ENCODE measurements at places on chromosomes 11 and 22. TPM values are rescaled to one million over a fixed set of nuclear protein-coding genes. Genes with fewer than 3 reads are reported as not detected.

DNA sequence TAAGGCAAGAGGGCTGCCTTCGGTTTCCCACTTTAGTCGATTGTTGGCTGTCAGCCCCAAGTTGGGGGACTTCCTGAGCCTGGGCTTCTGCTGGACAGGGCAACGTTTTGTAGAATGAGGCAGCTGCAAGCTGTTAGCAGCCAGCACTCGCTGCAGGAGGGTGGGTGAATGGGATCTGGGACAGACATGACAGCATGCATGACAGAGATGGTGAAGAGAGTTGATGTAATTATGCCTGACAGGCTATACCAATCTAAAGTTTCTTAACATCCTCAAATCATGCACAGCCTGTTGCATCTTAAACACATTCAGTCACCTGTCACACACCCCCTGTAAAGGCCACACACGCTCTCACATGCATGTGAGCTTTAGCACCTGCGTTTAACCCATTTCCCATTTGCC is 49.2 kb downstream of the CWC15 start:
- peaks cover 16% of the 10 kb centered on the region for H3K36me3 ChIP-seq
- no peak overlapping the region for H3K4me3 ChIP-seq
- H3K4me1 ChIP-seq = peaks cover 24% of the 10 kb centered on the region

GRCh38 chr11:9664276-9665171 is 647 bp downstream of the SWAP70 start:
- peak overlapping the region; percentile 84 for H3K4me3 ChIP-seq
- H3K27me3 ChIP-seq = peaks cover 26% of the 10 kb centered on the region
- peaks cover 19% of the 10 kb centered on the region for H3K4me1 ChIP-seq

DNA sequence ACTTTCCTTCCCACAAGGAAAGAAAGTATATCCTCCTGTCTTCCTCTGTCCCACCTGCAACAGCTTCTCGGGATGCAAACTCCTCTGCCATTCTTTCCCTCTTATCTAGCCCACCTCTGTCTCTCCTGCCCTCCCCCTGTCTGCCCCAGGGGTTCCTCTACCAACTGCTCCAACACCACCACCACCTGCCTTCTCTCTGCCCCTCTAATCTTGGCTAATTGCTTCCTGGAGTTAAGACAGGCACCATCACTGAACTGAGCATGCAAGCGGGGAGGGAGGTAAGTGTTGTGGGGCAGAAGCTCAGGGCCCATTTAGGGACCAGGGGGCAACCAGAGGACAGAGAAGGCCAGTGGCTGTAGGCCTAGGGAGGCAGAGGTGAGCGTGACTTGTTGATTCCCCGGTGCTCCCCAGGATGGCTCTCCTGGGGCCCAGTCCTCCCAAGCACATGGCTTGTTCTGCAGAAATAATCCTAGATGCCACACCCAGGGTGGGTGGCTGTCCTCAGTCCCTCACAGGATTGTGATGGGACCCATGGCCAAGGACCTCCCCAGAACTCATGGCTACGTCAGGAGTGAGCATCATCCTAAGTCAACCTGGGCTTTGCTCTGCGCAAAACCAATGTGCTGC is 111.1 kb downstream of the TP53I11 start:
- no peaks in the 10 kb centered on the region for H3K4me1 ChIP-seq
- H3K27ac ChIP-seq = no peak overlapping the region
- H3K36me3 ChIP-seq = no peaks in the 10 kb centered on the region
- no peak for DNase-seq

DNA sequence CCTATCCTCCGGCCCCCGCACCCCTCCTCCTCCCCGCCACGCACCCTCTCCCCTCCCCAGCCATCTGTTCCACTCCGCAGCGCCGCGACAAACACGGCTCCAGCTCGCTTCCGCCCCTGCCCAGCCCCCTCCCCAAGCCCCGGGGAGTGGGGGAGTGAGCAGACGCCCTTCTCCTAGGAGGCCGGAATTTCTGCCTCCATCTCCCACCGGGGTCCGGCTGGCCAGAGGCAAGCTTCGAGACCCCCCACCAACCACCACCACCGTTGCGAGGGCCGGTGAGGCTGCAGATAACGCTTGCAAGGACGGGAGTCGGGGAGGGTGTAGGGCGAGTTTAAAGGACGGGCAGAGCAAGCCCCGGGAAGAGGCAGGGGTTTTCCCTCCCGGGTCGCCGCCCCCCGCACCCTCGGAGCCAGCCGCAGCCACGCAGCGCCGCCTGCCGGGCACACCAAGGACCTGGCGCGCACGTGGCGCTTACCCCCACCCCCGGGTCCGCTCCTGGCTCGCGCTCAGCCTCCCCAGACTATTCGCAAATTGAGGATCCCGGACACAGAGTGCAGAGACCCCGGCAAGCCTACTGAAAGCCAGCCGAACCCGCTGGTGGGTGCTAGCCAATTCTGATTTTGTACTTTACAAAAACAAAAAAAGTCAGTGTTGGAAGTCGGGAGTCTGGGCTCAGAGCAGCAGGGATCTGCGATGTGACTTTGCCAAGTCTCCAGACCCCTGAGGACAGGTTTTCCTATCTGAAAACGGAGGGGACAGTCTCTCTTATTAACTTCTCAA is 22.6 kb downstream of the RTN4RL2 start:
- H3K4me3 ChIP-seq = no peak overlapping the region
- no peak overlapping the region for H3K27ac ChIP-seq
- H3K36me3 ChIP-seq = peaks cover 9% of the 10 kb centered on the region
- peak; percentile 53 for DNase-seq
- H3K27me3 ChIP-seq = peaks cover 30% of the 10 kb centered on the region

- H3K27ac ChIP-seq = no peak overlapping the region
- no peak for DNase-seq
- H3K27me3 ChIP-seq = peaks cover 78% of the 10 kb centered on the region
- H3K4me3 ChIP-seq = no peak overlapping the region
Observed at GRCh38 chr22:28917747-28918549, 34.6 kb downstream of the ZNRF3 start.

DNA sequence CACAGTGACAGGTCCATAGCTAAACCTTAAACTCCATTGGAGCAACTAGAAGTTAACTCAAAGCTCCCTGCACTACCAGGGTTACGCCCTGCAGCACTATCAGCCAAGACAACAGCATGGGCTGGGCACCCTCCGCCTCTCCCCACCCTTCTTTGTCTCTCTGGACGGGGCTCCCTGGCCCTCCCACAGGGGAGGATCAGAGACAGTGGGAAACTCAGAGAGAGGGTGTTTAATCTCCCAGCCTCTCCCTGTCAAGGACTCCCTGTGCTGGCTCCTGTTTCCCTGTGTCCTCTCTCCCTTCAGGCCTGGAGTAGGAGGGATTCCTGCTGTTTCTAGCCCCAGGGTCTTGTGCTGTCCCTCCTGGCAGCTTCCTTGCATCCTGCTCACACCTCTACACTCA is 56.9 kb upstream of the CSNK2A3 start:
- no peak overlapping the region for H3K27ac ChIP-seq
- no peaks in the 10 kb centered on the region for H3K36me3 ChIP-seq
- no peak for DNase-seq

DNA sequence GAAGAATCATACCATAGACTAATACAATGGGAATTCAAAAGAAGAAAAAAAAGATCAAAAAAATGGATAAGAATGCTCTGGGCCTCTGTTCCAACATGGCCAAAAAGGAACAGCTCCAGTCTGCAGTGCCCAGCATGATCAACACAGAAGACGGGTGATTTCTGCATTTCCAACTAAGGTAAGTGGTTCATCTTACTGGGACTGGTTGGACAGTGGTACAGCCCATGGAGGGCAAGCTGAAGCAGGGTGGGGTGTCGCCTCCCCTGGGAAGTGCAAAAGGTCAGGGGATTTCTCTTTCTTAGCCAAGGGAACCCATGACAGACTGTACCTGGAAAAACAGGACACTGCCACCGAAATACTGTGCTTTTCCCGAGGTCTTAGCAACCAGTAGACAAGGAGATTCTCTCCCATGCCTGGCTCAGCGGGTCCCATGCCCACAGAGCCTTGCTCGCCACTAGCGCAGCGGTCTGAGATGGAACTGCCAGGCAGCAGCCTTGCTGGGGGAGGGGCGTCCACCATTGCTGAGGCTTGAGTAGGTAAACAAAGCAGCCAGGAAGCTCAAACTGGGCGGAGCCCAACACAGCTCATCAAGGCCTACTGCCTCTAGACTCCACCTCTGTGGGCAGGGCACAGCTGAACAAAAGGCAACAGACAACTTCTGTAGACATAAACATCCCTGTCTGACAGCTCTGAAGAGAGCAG is 428.4 kb downstream of the MN1 start:
- H3K4me3 ChIP-seq = no peak overlapping the region
- no peaks in the 10 kb centered on the region for H3K36me3 ChIP-seq
- DNase-seq = no peak
- no peaks in the 10 kb centered on the region for H3K4me1 ChIP-seq
- no peak overlapping the region for H3K27ac ChIP-seq

GRCh38 chr22:44309137-44309536 is 3.6 kb downstream of the SHISAL1 start:
- no peaks in the 10 kb centered on the region for H3K36me3 ChIP-seq

DNA sequence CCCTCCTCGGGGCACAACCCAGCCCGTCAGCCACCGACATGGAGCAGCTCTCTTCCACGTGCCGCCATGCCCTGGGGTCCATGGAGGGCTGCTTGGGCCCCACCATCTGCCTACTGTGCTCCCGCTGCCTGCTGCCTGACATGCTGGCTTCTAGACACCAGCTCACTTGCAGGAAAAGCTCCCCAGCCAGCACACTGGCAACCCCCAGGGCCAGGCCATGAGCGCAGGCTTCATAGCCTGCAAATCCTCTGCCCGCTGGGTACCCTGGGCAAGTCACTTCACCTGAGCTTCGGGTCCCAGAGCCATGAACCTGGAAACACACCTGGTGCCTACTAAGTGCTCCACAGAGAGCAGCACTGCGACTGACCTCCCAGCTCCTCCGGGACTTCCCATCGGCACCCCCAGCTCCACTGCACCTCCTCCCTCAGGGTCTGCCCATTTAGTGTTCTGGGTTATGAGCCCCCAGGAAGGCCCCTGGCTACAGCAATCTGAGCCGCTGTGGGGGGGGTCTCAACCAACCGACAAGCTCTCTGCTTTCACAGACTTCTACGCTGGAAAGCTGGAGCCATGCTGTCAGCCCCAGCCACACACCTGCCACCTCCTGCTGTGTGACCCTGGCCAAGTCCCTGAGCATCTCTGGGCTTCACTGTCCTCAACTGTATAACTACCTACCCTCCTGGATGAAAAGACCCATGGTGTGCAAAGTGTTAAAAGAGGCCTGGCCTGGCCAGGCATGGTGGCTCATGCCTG is 139.2 kb downstream of the CRYBB2 start:
- H3K27ac ChIP-seq = no peak overlapping the region
- H3K4me1 ChIP-seq = no peaks in the 10 kb centered on the region
- DNase-seq = no peak
- H3K36me3 ChIP-seq = peaks cover 5% of the 10 kb centered on the region
- no peak overlapping the region for H3K4me3 ChIP-seq

DNA sequence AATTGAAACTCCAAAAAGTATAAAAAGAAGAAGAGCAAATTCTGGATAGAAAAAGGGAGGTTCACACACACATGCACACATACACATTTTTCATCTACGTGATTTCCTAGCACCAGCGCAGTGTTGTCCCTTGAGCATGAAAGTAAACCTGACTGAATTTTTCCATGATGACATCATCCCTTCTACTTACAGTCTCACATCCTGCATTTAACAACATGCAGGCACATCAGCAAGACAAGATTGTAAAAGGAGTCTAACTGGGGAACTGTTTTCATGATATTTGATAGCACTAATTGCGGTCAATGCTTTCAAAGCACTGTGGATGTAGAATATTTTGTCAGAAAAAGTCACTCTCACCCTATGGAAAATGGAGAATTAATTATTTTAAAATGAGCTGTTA is 36.6 kb downstream of the GAS2 start:
- H3K4me3 ChIP-seq = no peak overlapping the region
- no peaks in the 10 kb centered on the region for H3K4me1 ChIP-seq
- H3K36me3 ChIP-seq = no peaks in the 10 kb centered on the region
- DNase-seq = no peak
- H3K27ac ChIP-seq = no peak overlapping the region

- no peak for DNase-seq
- no peaks in the 10 kb centered on the region for H3K36me3 ChIP-seq
- H3K4me1 ChIP-seq = peaks cover 18% of the 10 kb centered on the region
- no peak overlapping the region for H3K4me3 ChIP-seq
Observed at GRCh38 chr22:42717197-42717928, 3.3 kb downstream of the A4GALT start.

GRCh38 chr11:19938866-19939265 is 221.4 kb downstream of the DBX1 start:
- peaks cover 13% of the 10 kb centered on the region for H3K27me3 ChIP-seq
- H3K36me3 ChIP-seq = no peaks in the 10 kb centered on the region
- H3K27ac ChIP-seq = no peak overlapping the region
- peaks cover 5% of the 10 kb centered on the region for H3K4me1 ChIP-seq
- DNase-seq = no peak

DNA sequence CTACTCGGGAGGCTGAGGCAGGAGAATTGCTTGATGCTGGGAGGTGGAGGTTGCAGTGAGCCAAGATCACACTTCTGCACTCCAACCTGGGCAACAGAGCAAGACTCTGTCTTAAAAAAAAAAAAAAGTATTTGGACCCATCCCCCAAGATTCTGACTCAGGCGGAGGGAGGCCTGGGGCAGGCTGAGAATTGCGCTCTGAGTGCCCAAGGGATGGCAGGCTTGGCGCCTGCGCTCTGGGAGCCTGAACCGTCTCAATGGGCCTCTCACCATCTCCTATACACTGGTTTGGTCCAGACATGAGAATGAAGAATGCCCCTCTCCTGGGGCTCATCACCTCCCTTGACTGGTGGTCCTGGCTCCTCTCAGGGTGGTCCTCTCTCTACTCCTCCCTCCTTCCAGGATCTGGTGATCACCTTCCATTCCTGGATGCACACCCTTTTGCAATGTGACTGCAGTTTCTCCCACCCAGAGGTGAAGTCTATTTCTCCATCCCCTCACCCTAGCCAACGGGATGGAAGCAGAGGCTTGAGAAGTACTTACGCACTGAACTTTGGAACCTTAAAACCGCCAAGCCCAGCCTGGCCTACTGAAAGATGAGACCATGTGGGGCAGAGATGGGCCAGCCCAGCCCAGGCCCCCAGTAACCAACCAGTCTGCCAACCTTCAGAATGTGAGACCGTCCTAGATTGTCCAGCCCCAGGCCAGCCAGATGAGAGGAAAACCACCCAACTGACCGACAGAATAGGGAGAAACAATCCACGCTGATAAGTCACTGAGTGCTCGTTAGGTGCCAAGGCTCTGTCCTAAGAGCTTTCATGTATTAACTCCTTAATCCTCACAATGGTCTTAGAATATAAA is 4.9 kb downstream of the POLR3H start:
- no peaks in the 10 kb centered on the region for H3K27me3 ChIP-seq
- DNase-seq = no peak
- H3K4me3 ChIP-seq = no peak overlapping the region
- H3K27ac ChIP-seq = no peak overlapping the region

GRCh38 chr22:20430101-20430719 is 7.4 kb downstream of the SCARF2 start:
- DNase-seq = no peak
- peaks cover 20% of the 10 kb centered on the region for H3K4me1 ChIP-seq
- H3K4me3 ChIP-seq = peak overlapping the region; percentile 55
- H3K27ac ChIP-seq = no peak overlapping the region

- H3K27me3 ChIP-seq = no peaks in the 10 kb centered on the region
- no peak overlapping the region for H3K4me3 ChIP-seq
- H3K36me3 ChIP-seq = peaks cover 9% of the 10 kb centered on the region
Observed at GRCh38 chr11:93747122-93747521, 5.7 kb downstream of the C11orf54 start.

OR6A2 gene
- total RNA-seq = not detected

RAG2 gene
- total RNA-seq = not detected

HORMAD2 gene
- not detected for total RNA-seq

B4GALNT4 gene
- total RNA-seq = not detected

BIK gene
- total RNA-seq = 1.9 TPM

MGAT3 gene
- 3.6 TPM for total RNA-seq

MYO18B gene
- 6.1 TPM for total RNA-seq

SAA4 gene
- total RNA-seq = not detected

SREBF2 gene
- 135 TPM for total RNA-seq

DEUP1 gene
- not detected for total RNA-seq

Measured in activated CD8-positive, alpha-beta memory T cell treated with anti-CD3 and anti-CD28 coated beads, Interleukin-2, amount 10 ng/mL, durations not matched to agents 7 days and 5 days (primary cell).